ENCODE measurements at places on chromosomes 2 and 18.

GRCh38 chr2:71687412-71687811, 234.1 kb downstream of the DYSF start:
- no peak for DNase-seq

DNA sequence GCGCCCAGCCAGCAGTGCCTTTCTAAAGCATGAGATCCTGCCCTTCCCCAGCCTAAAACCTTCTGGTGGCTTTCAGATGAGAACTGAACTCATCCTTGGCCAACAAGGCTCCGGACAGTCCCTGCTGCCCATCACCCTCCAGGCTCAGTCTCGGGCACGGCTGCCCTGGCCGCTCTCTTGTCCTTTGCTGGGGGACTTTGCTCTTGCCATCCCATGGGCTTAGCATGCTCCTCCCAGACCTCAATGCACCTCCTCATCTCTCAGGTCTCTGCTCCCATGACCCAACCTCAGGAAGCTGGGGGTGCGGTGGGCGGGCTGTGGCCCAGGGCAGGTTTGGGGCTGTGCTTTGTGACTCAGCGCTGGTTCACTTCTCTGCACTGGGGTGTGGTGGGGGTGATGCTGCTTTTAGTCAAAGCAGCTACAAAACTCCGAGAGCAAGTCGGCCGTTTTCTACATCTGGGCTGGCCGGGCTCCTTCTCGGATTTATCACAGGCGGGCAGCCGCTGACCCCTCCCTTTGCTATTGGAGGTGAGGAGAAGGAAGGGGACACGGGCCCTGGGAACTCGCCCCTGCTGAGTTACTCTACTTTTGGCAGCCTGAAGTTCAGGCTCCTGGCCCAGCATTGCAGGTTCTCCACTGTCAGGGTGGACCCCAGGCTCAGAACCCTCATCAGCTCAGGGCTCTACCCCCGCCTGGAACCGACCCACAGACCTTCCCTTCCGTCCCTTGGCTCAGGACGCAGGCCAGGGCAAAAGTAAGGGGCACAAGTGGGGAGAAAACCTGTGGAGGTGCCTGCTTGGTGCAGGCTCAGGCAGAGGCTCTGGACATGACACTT, 90.6 kb upstream of the TAF1B start:
- no peak for DNase-seq

DNA sequence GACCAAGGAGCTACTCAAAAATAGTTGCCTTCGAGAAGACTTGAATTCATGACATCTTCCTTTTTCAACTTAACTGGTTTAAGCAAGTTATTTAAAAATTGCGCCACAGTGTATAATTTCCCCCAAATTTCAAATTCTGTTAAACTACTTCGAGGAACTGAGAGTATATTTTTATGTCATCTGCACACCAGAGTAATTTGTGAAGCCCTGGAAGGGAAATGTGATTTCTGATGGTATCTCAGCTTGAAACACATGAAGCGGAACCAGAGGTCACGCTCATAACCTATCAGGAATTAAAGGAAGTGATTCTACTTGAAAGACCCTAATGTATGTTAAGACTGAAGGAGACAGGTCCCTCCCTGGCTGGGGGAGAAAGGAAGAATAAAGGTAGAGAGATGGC, 33.9 kb upstream of the DARS1 start:
- DNase-seq = no peak

DNA sequence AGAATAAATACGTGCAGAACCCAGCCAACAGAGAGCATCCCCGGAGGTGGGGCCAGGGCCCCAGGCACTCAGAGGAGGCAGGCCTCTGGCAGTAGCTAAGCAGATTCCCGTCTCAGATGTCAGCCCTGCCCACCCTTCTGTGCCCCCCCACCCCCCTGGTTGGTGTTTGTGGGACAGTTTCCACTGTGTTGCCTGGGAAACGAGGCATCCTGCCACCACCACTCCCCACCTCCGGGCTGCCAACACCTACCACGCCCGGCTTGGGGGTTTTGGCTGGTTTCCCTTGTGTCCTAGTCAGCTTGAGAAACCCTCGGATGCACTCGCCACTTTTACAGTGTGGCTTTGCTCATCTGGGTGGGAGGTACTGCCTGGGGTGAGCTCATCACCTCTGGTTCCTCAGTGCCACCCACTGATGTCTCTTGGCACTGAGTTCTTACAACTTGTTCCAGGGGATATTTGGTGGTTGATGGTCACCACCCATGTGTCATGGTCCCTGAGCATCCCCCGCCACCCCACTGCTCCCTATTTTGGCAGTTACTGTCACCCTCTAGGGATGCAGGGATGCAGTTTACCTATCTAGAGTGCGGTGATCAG, 72.4 kb upstream of the YWHAQ start:
- DNase-seq = no peak

- DNase-seq = peak; percentile 46
Observed at GRCh38 chr18:13386891-13387801, 168.6 kb downstream of the LDLRAD4 start.

DNA sequence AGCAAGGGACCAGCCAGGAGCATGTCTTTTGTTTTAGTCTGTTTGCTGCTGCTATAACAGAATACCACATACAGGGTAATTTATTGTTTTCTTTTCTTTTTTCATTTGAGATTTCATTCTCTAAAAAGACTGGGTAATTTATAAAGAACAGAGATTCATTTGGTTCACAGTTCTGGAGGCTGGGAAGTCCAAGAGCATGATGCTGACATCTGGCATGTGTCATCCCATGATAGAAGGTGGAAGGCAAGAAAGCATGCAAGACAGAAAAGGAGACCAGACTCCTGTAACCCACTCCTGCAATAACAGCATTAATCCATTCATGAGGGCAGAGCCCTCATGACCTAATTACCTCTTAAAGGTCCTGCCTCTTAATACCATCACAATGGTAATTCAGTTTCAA, 14.8 kb downstream of the SGO2 start:
- no peak for DNase-seq

DNA sequence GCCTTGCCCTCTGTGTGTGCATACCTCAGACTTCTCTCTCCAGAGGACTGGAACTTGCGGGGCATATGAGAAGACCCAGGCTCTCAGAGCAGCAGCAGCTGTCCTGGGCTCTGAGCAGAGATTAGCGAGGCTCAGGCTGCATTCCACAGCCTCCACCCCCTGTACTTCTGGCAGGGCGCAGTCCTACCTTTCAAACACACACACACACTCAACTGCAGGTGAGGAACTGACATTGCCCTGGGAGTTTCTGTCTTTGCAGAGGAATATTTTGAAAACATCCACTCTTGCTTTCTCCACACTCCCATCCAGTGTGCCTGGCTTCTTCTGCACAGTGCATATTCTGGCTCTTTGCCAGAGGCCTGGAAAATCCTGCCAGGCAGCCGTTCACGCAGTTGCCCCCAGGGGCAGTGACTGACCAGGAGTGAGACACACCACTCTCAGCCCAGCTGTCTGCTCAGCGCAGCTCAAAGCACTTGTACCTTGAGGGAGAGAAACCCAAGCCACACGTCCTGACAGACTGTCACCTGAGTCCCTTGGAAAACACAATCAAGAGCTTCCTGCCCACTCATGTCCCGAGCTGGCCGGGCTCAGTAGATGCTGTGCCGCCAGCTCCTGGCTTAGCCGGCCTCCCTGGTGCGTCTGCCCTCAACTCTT, 460.8 kb downstream of the RNF144A start:
- DNase-seq = no peak

DNA sequence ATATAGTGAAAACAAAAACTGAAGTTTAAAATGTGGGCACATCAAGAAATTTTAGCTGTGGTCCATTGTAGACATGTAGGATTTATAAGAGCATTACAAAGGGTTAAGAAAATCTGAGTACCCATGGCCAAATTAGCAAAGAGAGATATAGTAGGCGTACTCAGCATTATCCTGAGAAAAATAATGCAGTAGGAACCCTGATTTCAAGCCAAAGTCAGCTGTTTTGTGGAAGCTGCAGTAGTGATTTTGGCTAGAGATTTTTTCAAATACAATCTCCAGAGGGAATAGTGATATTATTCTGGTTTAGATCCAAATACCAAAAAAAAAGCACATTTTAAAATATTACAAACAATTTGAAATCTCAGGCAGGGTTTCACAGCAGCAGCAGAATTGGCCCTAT, 450.9 kb downstream of the FBXO15 start:
- DNase-seq = no peak

DNA sequence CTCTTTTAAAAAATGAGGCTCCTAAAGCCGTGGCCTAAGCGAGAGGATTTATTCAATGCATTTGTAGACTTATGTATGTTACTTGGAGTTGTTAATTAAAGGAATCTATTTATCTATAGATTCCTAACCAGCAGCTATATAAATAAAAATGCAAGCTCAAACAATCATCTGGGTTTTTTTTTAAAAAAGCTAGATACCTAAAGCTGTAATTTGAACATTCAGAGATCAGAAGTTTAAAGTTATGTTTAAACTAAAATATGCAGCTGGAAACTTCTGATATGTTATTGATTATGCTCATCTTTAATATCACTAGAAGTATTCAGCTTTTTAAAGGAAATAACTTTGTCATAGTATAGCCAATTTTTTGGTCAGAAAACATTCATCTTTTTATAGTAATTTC, 1.0 kb downstream of the MEIS1 start:
- DNase-seq = no peak

GRCh38 chr2:128686497-128686859, 367.8 kb upstream of the HS6ST1 start:
- DNase-seq = no peak

GRCh38 chr2:76862901-76863300, 659.3 kb downstream of the LRRTM4 start:
- no peak for DNase-seq

- no peak for DNase-seq
Observed at GRCh38 chr2:102276549-102277201, 34.7 kb upstream of the IL1RL1 start.

GRCh38 chr2:191500884-191501560, 176.9 kb upstream of the NABP1 start:
- no peak for DNase-seq

GRCh38 chr18:32529722-32530420, 59.2 kb upstream of the GAREM1 start:
- no peak for DNase-seq

DNA sequence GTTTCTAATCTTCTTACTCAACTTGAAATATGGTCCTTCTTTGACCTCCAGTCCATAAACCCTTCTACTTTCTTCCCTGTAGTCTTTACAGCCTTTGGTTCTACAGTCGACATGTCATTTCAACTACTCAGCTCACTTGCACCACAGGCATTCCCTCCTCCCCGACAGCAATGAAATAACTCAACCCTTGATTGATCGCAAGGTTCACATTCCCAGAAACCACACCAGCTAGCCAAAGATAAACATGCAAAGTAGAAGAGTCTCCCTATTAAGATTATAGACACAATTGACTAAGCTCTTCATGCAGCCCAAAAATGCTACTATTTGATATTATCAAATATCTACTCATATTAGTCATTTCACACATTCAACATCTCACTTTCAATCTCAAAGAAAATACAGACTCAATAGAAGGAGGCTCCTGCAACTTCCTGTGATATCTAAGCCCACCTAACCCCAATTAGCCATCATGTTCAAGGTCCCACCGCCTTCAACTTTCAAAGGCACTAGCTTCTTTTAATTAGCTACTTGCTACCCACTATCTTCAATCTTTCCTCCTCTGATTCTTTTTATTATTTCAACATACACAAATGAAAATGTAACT, 50.8 kb downstream of the RTTN start:
- DNase-seq = no peak

GRCh38 chr2:101850450-101850849, 141.3 kb upstream of the IL1R2 start:
- DNase-seq = no peak

- no peak for DNase-seq
Observed at GRCh38 chr2:68940369-68940768, 12.3 kb downstream of the GKN2 start.

GRCh38 chr2:18787726-18788125, 198.4 kb upstream of the NT5C1B start:
- no peak for DNase-seq

DNA sequence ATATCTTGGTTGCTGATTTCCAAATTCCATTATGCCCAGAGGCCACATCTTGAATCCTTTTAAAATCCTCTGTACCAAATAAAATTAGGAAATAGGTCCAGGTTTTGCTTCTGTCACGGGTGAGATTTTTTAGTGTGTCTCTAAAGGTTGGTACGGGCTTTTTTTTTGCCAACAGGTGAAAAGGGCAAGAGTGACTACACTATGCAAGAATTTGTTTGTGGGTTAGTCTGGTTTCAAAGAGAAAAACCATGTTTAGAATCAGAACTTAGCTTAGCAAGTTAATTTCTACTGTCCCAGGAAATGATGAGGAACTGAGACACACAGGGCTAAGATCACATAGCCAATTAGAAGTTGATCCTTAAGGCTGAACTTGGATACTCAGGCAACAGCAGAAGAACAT, 41.7 kb downstream of the POLR1A start:
- no peak for DNase-seq

DNA sequence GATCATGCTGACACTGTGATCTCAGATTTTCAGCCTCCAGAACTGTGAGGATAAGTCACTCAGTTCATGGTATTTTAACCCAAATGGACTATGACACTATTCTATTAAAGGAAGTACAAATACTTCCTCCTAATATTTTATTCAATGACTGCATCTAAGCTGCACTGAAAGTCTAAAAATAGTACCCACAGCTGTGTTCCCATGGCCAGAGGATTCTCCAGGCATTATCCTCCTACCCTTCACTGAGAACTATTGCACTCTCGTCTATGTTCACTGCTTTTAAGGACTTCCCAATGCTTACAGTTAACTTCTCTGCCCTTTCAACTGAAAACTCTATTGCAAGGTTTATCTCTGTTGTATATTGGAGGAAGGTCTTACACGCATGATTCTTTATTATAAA, 15.2 kb downstream of the LRATD1 start:
- DNase-seq = no peak

DNA sequence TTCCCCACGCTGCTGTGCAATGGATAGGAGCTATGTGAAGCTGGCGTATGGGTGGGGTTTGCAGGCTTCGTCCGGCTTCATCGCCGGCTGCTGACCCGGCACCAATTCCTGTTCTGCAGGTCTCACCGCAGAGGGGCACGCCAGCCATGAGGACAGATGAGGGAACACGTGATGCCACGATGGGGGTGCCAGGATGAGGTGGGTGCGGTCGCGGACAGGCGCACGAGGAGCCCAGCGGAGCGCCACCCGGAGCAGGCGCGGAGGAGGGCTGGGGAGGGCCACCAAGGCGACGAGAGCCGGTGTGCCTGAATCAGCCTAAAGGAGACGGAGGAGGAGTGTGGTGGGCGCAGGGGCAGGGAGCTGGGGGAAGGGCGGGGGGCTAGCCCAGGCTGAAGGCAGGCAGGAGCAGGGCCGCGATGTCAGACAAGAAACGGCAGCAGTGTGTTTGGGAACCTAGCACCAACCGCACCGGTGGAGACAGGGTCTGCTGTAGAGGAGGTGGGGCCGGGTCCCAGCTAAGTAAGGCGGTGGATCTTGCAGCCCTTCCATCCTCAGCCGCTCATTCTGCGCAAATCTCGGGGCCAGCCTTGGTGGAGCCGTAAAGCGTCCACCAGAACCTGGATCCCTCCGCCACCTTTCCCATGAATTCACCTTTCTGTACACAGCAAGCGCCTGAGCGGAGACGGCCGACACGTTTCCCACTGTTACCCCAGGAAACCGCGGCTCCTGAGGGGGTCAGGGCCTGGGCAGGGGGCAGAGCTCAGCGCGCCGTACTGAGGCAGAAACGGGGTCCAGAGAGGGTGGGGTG, 17.0 kb upstream of the CD8A start:
- peak; percentile 70 for DNase-seq

- DNase-seq = no peak
Observed at GRCh38 chr2:212977152-212977551, 174.3 kb downstream of the IKZF2 start.

GRCh38 chr2:19762142-19762541, 139.6 kb downstream of the TTC32 start:
- DNase-seq = no peak

All from D341Med (cell line).